ENCODE measurements at places on chromosomes 5 and 9. TPM values are rescaled to one million over a fixed set of nuclear protein-coding genes. Genes with fewer than 3 reads are reported as not detected.

Gene SOX30
- total RNA-seq = 0.44 TPM

Gene PAPPA
- 2.4 TPM for total RNA-seq

Gene BTNL9
- total RNA-seq = 31.4 TPM

Gene PAXX
- total RNA-seq = 25.4 TPM

Gene NKD2
- 4.4 TPM for total RNA-seq

Gene IL9
- total RNA-seq = not detected

Gene TMOD1
- total RNA-seq = 149 TPM

Gene DRD1
- 0.55 TPM for total RNA-seq

Gene NUTM2F
- not detected for total RNA-seq

Gene CORO2A
- total RNA-seq = 1.4 TPM

- DNase-seq = no peak
Observed at GRCh38 chr5:151490627-151491026, 43.2 kb downstream of the SLC36A1 start.

- no peak for DNase-seq
Observed at GRCh38 chr5:109329333-109330237, 80.2 kb downstream of the PJA2 start.

DNA sequence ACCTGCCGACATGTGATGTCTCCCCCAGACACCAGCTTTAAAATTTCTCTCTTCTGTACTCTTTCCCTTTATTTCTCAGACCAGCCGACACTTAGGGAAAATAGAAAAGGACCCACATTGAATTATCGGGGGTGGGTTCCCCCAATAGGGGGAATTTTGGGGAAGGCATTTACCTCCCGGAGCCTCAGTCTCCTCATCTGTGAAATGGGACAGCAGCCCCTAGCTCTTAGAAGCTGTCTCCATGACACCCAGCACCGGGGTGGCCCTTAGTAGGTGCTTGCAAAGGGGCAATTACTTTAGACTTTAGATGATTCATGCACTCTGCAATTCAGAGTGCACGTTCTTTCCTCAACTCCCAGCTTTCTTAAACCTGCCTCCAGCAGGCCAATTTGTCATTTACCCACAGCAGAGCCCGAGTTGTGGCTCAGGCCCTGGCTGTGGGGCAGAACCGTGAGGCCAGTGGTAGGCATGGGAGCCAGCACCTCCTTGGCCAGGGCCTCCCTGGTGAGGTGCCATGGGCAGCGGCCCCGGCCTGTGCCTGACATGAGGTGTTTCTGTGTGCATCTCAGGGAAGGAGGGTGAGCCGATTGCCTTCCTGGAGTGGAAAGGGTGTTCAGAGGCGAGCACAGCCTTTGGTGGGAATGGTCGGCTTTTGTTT is 51.7 kb downstream of the SH3PXD2B start:
- no peak for DNase-seq

DNA sequence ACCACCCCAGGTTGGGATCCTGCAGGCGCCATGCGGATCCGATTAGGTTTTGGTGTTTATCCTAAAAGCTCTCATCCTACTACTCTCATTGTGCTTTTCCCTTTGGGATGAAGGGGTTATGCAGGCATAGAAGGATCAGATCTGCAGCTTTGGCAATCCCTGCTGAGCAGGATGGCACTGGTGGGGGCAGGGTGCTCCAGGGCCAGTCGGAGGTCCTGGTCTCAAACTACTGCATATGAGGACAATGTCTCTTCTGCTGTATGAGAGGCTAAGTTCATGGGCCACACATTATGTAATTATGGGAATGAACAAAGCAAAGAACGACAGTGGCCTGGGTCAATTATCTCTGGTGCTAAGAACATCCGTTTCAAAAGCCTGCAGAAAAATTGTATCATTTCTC is 334.2 kb downstream of the IRX1 start:
- DNase-seq = no peak

GRCh38 chr5:77935506-77936364 is 159.6 kb upstream of the TBCA start:
- DNase-seq = no peak

DNA sequence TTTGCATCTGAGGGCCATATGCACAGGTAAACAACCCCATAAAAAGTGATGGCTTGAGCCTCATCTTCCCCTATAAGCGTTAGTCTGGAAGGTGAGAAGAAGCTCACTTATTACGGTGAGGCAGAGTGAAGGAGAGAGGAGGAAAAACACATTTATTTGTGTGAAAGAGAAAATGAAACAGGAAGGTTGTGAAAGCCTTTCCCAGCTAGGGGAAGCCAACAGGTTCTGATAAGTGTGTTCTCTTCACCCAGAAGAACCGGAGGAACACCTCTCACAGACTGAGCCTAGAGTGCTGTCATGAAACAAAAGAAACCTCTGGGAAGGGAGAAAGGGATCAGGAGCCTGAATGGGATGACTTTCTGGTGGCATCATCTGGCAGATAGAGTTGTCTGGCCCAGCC is 192.5 kb downstream of the PTTG1 start:
- DNase-seq = no peak

DNA sequence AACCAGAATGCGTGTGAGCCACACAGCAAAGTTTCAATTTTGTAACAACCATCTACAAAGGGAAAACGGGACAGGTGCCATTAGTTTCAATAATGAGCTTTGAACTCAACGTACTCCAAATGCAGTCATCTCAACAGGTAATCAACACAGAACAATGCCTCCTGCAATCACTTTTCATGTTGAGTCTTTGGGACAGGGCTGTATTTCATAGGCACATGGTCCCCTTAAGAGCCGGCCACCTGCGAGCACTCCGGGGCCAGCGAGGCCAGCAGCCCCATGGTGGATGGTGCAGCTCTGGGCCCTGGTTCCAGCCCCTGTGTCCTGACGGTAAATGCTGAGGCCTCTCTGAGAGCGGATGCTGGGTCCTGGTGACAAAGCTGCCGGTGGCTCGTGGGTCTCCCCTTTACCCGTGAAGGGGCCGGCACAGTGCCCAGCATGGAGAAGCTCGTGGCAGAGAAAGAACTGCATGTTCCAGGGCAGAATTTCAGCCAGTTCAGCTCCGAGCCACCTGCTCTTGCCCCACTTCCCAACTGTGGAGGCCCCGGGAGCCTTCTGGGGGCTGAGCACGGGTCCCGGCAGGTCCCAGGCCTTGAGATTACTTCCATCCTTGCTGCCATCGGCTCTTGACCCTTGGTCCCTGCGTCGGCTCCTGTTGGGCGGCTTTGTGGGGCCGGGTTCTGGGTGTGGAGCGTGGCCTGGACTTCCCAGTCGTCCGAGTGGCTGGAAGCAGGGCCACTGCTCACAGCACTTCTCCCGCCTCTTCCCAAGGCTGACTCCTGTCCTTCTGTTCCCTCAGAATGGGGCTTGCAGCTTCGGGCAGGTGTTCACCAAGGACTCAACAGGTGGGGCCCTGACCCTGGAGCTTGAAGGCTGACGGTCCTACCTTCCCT is 26.1 kb upstream of the RNU6ATAC start:
- DNase-seq = peak; percentile 16

- no peak for DNase-seq
Observed at GRCh38 chr5:152601806-152602732, 197.0 kb upstream of the NMUR2 start.

DNA sequence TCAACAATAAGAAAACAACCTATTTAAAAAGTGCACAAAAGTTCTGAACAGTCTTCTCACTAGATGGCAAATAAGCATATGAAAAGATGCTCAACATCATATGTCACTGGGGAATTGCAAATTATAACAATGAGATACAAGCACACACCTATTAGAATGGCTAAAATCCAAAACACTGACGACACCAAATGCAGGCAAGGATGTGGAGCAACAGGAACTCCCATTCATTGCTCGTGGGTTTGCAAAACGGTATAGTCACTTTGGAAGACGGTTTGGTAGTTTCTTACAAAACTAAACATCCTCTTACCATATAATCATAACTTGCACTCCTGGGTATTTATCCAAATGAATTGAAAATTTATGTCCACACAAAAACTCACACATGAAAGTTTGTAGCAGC is 100.9 kb upstream of the TBC1D2 start:
- DNase-seq = no peak

DNA sequence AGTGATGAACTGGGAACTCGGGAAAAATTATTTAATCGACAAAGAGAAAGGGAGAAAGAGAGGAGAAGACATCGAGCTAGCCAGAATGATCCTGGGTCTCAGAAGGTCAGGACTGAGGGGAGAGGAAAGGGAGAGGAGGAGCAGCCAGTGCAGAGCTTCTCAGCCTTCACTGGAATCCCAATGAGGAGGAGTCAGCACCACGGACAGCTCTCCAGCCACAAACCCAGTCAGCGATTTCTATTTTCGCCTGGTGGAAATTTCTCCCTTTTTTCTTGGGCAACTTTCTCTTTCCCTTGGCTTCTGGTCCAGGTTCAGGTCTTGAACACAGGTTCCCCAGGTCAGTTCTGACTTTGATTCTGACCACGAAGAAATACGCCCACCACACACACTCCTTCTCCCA is 1.6 kb upstream of the BRINP1 start:
- DNase-seq = peak; percentile 60

DNA sequence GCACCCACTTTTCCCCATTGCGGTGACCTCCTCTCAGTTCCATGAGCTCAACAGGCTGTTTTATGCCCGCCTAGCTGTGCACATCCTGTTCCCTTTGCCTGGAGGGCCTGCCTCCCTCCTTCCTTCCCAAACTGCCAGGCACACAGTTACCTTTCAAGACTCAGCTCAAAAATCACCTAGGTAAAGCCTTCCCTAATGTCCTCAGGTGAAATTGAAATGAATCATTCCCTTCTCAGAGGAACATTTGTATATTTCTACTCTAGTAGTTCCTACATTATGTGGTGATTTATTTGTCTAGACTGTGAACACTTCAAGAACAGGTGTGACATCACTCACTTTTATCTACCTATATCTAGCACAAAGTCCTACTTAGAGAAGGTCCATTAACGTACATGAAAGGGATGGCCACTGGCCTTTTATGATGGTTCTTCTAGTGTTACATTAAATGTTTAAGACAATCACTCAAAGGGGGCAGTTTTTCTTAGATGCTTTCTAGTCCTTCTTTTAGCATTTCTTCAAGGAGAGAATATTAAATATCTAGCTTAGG is 103.5 kb upstream of the EQTN start:
- DNase-seq = no peak

GRCh38 chr9:127960410-127961154 is 20.2 kb downstream of the EEIG1 start:
- no peak for DNase-seq

DNA sequence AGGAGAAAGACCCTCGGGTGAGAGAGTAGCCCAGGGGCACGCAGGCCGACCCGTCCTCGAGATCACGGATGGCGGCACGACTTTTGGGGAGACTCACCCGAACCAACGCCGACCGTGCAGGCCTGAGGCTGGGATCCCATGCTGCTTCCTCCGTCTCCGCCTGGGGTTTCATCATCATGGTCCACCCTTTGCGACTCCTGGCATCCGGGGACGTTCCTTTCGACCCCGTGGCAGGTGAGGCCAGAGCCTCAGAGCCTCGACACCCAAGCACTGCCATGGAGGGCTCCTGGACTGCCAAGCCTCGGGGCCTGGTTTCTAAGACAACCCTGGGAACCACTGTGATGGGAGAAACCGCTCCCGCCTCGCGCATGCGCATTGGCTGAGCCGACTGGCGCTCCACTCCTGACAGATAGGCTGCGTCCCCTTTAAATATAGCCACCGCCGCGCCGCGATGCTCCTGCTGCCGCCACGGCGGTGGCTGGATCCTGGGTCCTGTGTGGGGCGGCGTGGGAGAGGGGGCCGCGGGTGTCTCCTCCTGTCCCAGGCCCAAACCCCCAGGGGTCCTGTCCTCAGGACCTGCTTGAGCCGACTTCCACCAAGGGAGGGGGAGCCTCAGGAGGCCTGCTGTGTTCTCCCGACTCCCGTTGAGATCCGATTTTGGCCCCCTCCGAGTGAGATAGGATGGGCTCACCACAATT is 481.6 kb downstream of the SPATA31A7 start:
- DNase-seq = no peak

DNA sequence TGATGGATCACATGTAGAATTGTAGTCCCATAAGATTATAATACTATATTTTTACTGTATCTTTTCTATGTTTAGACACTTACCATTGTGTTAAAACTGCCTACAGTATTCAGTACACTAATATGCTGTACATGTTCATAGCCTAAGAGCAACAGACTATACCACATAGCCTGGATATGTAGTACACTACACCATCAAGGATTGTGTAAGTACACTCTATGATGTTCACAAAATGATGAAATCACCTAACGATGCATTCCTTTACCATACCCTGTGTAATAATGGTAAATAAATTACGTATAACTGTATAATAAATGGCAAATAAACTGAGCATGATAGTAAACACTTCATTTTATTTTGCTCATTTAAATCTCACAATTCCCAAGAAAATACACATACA is 60.3 kb downstream of the RICTOR start:
- no peak for DNase-seq

DNA sequence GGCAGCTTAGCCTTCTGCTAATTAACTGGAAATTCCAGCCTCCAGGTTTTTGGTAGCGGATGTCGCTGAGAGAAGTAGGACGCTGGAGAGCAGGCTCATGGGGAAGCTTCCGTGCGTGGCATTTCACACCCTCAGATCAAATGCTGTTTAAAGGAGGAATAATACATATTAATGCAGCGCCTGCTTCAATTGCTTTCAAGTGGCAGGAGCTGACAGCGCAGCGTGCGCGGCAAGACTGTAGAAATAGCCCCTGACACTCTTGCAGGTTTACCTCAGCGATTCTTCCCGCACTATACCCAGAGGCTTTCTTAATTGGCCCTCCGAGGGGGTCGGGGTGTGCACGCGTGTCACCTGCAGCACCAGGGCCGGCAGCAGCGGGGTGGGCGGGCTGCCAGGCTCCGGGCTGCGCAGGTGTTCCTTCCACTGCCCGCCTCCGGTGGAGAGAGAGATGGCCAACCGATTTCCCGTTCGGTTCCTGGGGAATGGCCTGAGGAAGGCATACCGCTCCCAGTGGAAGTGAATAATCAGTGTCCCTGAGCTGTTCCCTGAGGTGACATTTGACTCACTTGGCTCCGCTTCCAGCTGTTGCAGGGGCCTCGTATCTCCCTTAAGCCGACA is 427.9 kb downstream of the KCTD16 start:
- peak; percentile 38 for DNase-seq

- DNase-seq = no peak
Observed at GRCh38 chr5:88396751-88397281, 128.2 kb upstream of the TMEM161B start.

DNA sequence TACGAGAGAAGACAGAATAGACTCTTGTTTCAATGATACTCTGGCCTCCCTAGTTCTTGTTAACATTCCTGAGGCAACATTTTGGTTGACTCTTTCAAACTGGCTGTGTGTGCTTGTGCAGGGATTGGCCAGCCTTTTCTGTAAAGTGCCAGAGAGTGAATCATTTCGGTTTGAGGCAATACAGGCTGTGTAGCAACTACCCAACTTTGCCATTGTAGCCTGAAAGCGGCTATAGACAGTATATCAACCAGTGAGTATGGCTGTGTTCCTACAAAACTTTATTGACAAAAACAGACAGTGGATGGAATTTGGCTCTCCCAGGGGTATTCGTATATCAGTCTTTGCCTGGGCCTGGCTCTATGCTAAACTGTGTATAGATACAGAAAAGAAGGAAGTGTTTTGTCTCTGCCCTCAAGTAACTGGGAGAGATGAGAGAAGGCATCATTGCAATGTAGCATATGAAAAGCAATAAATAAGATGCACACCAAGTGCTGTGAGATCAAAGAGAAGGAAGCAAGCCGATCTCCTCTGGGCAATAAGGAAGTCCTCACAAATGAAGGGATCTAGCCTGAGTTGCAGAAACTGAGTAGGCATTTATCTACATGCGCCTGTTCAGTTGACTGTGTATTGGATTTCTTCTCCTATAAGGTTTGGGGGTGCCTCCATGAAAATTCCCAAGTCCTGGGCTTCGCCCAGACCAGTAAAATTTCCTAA is 568.0 kb upstream of the KLF4 start:
- DNase-seq = no peak

Data from left cardiac atrium (tissue), 4 donors.